ENCODE measurements at places on chromosomes 11 and 22.

GRCh38 chr11:111069066-111069465 lies 176.5 kb upstream of the POU2AF2 start:
- no peak for DNase-seq

GRCh38 chr22:50252082-50253045 lies 1.3 kb upstream of the HDAC10 start:
- DNase-seq, result peak; percentile 56

- DNase-seq, result no peak
These were observed 112.9 kb downstream of the KIF18A start for GRCh38 chr11:27995083-27995482.

DNA sequence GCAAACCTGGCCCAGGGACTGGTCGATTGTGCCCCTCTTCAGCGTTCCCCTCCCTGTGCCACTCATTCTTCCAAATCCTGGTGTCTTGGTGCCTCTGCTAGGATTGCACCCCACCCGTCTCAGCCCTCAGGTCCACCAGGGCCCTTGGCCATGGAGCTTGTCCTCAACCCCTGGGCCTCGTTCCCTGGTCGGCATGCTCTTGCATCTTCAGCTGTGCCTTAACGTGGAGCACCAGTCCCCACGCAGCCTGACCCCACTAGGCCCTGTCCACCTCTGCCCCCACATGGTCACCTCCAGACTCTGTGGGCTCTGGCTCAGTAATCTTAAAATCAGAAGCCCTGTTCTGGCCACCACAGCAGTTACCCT lies 61.1 kb downstream of the OSBP2 start:
- DNase-seq, result no peak

DNA sequence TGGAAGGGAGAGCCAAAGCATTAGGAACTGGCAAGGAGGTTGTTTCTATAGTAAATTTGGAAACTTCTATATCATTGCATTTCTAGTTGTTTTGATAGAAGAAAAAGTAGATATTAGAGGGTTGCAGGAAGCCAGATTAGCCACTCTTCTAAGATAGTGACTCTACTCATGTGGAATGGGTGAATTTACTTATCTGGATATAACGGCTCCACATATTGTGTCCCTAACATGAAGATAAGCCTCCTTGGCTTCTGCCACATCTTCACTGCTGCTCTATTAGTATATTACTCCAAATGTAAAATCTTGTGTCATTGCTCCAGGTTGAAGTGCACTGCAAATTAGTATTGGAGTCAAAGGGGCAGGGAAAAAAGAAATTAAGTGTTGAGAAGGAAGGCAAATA lies 283.3 kb downstream of the CASP12 start:
- DNase-seq, result no peak

- no peak for DNase-seq
These were observed 30.9 kb downstream of the TRPC6 start for GRCh38 chr11:101552888-101553287.

- no peak for DNase-seq
These were observed at the start of gene C22orf15 for GRCh38 chr22:23762842-23763578. TSS of gene C22orf15 (plus strand) at chr22:23762990. CDS start at chr22:23763307, 317 bp downstream.

GRCh38 chr11:14967581-14968243 lies 4.4 kb downstream of the CALCA start:
- no peak for DNase-seq

DNA sequence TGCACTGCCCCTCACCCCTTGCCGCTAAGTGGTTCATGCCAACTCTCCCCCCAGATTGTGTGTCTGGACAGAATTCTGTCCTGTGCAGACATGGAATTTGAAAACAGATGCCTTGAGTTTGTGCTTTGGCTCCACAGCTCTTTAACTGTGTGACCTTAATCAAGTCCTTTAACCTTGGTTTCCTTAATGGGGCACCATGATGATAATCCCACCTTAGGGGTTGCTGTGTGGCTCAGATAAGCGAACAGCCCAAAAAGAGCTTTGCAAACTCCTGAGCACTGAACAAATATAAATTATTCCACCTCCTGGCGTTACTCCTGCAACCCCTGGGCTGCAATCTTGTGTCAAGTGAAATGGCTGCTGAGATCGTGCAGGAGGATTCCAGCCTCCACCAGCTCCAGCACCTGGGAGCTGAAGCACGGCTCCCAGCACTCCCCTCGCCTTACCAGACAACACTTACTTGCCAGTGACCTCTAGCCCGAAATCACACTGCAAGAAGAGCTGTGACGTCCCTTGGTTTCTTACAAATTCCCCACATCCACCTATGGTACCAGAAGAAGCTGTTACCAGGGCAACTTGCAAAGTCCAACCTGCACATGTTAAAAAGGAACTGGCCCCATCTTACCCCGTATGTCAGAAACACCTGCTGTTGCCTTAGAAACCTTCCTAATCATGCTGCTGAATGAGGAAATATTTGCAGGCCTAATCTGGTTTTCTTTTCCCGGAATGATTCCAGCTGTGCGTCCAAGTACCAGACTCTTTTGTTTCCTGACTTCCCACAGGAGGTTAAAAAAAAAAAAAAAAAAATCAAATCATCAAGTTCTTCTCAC lies 13.2 kb downstream of the VPS37C start:
- no peak for DNase-seq

GRCh38 chr22:37556710-37557109 lies 3.6 kb upstream of the CDC42EP1 start:
- no peak for DNase-seq

DNA sequence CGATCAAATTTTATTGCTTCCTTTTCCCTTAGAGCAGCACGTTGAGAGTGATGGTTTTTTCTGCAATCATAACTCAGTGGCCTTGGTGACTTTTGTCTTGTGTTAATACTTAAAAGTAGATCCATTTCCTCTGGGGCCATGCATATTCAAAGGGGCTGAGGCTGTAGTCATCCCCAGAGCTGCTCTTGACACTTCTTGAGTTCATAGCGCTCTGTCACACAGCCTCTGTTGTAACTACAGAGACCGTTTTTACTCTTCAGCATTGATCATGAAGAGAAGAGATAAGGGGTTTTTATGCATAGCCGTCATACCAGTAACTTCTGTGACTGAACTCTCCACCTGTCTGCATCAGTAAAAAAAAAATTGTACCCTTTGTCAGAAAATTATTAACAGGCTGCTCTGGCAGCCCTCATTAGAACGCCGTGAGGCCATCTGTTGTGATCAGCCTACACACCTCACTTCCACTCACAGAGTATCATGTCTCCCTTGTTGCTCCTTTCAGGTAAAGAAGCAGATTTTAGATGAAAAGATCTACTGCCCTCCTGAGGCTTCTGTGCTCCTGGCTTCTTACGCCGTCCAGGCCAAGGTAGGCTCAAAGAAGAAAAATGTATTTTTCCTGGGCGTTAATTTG lies 38.4 kb downstream of the NF2 start:
- DNase-seq, result no peak

- no peak for DNase-seq
These were observed 49.4 kb upstream of the JAM3 start for GRCh38 chr11:134019500-134019899.

DNA sequence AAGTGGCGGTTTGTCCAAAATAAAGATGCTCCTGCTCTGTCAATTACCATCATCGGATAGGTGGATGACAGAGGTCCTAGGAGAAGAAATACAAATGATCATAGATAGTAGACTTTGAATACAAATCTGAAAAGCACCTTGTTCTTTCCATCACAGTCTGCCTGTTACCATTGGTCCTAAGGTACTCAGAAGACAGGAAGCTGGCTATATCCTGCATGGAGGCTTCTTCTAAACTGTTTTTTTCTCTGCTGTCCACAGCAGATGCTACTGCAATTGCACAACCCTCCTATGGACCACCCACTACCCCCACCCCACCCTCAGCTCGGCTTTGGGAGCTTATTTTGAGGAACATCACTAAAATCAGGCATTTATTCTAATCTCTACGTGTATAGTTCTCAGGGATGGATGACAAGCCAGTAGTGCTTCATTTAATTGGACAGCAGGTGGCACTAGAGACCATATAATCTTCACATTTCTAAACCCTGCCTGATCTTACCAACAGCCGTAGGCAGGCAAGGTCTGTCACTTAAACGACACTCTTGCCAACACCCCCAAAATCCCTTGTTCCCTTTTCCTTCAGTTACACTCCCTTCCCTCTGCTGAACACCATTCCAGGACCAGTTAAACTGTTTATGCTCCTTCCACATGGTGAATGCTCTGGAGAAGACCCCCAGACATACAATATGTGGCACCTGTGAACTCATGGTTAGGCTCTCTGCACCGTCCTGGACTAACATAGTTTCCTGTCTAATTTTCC lies 6.6 kb upstream of the PTS start:
- DNase-seq, result no peak

DNA sequence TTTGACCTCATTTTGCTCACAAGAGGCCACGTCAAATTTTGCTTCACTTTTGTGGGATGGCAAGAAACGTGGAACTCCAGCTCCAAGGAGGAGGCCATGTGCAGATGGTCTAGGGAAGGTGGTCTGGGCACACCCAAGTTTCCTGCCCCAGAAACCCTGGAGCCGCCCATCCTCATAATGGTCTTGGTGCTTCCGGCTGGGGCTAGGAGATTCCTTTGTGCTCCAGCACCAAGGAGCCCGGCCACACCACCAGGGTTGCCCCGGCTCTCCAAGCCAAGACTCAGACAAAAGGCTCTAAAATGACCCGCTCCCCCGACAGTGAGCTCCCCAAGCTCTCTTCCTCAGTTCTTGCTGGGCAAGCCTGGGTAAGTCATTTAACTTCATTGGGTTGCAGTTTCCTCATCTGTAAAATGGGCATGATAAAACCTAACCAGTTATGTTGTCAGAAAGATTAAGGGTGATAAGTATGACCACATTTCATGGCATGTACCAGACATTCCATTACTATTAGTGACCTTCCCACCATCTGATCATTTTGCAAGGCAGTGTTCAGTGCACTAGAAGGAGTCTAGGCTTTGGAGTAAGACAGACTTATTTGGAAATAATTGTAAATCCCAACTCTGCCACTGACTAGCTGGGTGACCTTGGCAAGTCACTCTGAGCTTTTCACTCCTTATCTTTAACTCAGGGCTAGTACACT lies 23.3 kb downstream of the DKK3 start:
- no peak for DNase-seq

DNA sequence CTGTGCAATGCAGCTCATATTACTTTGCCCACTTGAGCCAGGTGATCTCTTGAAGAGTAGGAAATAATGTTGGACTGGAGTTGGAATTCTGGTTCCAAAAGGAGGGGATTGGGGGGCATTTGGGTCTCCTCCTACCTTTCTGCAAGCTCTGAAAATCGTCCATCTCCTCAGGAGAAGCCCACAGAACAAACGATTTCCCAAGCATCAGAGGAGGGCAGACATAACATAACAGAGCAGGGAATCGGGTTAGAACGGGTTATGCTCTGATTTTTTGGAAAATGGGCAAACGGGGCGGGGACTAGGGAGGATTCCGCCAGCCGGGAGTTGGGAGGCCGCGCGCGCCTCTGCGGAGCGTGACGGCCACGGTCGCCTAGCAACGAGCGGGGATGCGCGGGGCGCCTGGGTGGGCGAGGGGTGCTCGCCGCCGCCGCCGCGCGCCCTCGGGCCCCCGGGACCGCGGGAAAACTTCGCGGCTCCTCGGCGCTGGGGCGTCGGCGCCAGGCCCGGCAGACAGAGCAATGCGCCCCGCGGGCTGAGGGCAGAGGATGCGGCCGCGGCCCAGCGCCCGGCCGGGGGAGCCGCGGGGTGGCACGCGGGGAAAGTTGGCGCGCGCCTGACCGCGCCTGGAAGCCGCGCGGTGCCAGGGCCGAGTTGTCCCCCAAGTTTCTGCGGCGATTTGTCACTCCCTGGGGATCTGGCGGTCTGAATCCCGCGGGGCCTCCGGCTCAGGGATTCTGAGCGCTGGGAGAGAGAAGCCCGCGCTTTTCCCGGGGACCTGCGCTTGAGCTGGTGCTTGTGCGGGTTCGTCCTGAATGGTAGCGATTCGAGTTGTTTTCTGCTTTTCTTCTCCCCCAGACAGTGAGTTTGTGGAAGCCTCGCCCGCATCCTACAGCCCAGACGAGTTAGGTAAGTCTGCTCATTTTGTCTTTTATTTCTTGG lies 27.8 kb upstream of the AMOTL1 start:
- no peak for DNase-seq

DNA sequence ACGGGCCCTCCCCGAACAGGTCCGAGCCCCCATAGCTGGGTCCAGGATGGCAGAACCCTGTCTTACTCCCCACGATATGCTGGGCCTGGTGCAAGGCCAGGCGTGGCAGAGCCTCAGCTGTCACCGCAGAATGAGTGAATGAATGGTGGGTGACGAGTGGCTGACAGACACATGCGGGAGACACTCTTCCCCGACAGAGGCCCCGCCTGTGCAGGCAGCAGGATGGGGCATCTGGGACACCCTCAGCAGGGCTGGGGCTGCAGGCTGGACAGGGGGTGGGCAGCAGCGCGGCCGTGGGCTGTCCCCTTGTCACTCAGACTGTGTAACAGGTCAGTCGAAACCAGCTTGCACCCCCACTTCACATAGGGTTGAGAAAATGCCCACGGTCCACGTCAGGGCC lies 18.0 kb downstream of the WNT7B start:
- no peak for DNase-seq

DNA sequence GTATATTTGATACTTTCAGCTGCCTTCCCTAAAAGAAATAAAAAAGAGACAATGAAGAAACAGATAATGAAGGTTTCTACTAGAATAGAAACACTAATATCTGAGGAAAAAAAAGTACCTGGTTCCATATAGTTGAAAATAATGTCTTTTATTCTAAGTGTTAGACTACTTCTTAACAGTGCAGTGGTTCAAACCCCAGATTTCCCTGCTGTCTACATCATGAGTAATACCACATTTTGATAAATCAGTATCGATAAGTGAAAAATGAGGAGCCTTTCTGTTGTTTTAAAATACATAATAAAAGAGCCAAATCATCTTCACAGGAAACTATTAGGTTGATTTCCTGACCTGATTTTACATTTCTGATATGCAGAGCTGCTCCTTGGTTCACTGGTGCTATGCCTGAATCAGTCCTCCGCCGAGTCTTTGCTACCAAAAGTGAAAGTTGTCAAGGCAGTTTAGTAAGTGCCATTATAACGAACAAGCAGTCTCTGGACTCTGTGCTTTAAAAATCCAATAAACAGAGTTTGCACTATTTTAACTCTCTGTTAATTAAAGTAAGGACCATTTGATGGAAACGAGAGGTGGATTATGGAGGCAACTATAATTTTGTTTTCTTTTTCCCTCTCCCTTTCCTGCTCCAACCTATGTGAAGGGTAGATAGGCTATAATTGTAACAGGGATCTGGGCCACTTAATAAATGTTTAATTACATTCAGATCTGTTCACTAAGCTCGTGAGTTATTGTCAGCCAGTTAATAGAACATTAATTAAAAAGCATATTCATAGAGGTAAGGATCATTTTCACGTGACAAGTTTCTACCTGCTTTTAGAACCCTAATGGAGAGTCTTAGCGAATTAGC lies 724.5 kb upstream of the RAG2 start:
- DNase-seq, result no peak

- no peak for DNase-seq
These were observed 987.6 kb downstream of the TBC1D22A start for GRCh38 chr22:47750086-47750485.

DNA sequence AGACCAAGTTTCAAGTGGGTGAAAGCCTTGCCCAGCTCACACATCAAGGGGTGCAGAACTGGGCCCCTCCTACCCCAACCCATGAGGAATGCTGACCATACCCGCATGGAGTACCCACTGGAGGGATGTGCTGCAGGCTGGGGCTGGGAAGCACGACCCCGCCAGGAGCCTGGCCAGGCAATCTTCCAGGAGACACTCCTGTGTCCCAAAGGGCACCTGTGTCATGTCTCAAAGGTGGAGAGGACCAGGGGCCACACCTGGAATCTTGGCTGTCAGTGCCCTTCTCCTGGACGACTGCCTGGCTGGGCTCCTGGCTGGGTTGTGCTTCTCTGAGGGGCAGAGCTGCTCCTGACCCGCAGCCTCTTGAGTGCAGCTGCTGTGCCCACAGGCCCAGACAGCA lies 6.7 kb downstream of the ARAP1 start:
- no peak for DNase-seq

Measured in stimulated activated CD8-positive, alpha-beta memory T cell treated with anti-CD3 and anti-CD28 coated beads, Interleukin-4, amount 100 ng/mL, for 4 hours (primary cell).